Stimulated activated CD8-positive, alpha-beta memory T cell treated with anti-CD3 and anti-CD28 coated beads, Interleukin-4, amount 100 ng/mL, for 1 hour (primary cell): ENCODE measurements at places on chromosomes 5 and 9.

DNA sequence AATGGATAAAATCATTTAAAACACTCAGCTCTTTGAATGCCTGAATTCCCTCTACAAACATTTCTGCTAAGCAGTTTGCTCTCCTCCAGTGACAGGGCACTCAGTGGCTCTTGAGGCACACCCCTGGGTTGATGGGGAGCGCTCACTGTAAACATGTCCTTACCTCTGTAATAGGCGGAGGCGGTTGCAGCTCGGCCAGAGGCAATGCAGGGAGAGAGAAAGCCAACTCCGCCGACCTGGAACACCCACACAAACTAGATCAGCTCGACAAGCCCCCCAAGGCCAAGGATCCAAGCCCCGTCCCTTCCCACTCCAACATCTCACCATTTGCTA, 329 bp downstream of the CDC23 start:
- DNase-seq: no peak

- no peak for DNase-seq
Measured at GRCh38 chr5:67129768-67130167, 66.8 kb downstream of the CD180 start.

- DNase-seq: no peak
Measured at GRCh38 chr5:109759306-109759705, 69.6 kb downstream of the MAN2A1 start.

DNA sequence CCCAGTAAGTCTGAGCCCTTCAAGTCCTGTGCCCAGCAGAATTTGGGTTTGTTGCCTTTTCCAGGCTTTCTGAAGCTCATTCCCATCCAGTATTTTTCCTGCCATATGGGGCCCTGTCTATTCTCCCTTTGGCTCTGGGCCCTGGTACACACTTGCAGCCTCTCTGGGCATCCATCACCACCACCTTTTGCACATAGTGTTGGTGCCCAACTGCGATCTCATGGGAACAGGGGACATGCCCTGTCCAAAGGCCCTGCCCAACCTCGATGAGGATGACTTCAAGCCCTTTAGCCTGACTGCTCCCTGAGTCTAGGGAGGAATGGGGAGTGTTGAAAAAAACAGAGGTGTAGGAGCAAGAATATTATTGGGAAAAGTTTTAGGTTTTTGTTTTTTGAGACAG, 11.5 kb downstream of the RGS3 start:
- DNase-seq: no peak

DNA sequence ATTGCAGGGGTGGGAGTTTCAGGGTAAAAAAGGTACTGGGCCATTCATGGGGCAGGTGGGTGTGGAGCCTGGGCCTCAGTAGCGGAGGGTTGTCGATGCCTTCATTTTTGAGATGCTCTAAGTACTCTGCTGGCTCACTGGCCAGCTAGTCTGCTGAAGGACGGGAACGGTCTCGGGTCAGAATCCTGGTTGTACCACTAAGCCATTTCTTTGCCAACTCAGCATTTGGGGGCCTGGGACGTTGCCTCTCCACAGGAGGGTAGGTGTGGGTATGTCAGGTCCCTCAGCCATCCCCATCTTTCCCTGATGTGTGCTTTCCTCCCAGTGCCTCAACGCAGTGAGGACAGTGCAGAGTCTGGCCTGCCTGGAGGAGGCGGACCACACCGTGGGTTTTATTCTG, 25.1 kb downstream of the SH3GLB2 start:
- no peak for DNase-seq

DNA sequence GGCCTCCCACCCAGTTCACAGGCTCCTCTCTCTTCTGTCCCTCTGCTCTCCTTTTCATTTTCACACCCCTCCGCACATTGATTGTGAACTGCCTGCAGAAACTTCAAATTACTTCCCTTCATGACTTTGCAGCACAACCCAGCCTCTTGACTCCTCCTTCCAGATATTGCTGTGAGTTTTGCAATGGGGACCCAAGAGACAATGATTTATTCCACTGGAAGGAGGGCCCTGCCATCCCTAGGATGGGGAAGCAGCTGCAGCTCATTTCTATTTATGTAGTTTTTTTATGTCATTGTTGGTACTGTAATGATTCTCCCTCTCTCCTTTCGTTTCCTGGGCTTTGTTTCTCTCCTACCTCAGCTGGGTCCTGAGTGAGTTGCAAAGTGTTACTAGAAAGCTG, 364.9 kb downstream of the ICE1 start:
- DNase-seq: no peak

GRCh38 chr9:19049917-19050636, 850 bp downstream of the RRAGA start:
- no peak for DNase-seq

GRCh38 chr5:10489810-10490426, 48.2 kb downstream of the ROPN1L start:
- DNase-seq: no peak

GRCh38 chr9:100108559-100108958, 9.5 kb downstream of the INVS start:
- DNase-seq: no peak

DNA sequence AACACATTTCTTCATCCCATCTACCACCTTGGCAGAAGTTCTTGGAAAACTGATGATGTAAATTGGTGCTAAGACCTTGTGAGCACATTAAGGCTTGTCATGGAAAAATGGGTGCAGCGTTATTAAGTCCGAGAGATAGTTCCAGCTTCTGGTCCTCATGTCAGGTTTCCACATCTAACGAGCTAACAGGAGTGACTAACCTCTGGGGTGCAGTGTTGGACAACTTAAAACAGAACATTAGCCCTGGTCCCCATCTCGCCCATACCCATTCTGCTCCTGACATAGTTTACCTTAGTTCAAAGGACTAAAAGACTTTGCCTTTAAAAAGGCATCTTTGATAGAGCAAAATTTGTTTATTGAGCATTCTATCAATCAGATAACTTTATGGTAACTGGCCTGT, 128.0 kb downstream of the SLC1A3 start:
- no peak for DNase-seq

- no peak for DNase-seq
Measured at GRCh38 chr9:137902646-137903045, 25.1 kb downstream of the CACNA1B start.

GRCh38 chr5:60208716-60209115, 315.2 kb upstream of the PDE4D start:
- DNase-seq: no peak

DNA sequence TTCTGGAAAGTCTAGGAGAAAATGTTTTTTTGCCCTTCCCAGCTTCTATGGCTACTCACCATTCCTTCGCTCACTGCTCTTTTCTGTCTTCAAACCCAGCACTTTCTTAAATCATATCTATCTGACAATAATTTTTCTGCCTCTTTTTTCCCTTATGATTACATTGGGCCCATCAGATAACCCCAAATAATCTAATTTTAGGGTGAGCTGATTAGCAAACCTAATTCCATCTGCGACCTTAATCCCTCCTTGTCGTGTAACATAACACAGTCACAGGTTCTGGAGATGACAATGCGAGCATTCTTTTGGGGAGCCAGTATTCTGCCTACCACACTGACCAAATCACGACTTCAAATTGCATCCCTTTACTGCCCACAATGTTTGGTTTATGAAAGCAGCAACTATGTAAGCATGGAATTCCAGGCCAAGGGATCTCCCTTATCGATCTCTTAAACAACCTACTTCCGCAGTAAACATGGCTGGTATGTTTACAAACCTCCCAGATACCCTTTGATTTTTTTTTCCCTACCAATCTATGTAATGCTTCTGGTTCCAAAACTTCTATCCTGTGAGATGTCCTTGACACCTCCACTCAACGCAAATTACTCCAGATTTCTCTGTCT, 2122.2 kb downstream of the MAT2B start:
- no peak for DNase-seq

DNA sequence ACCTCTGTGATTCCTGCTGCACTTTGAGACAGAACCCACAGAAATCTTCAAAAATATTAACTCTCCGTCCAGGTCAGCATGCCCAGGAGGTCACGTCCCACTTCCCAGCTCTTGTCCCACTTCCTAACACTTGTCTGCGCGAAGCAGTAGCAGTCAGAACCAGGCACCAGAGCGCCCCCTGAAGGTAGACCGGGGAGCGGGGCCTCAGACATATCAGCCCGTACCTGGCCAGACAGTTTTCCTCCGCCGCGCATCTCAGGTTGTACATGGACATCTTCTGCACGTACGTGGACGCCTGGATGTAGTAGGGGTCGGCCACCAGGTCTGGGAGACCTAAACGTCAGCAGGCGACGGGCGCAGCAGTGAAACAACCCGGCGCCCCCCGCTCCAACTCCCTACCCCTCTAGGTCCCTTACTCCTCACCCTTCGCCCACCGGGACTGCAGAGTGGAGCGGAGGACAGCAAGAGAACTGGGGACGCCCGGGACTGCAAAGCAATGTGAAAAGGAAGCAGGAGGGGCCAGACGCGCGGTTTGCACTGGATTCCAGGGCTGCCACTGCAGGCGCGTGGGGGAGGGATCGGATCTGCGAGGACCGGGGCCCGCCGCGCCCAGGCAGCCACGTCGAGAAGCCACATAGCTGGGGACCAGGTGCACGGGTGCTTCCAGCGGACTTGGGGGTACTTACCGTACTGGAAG, 1.2 kb downstream of the LOX start:
- DNase-seq: no peak

GRCh38 chr9:78031893-78032729, 500 bp upstream of the GNAQ start:
- DNase-seq: peak; percentile 54

- DNase-seq: no peak
Measured at GRCh38 chr5:54363669-54364068, 53.3 kb upstream of the ARL15 start.

- no peak for DNase-seq
Measured at GRCh38 chr9:135489188-135489906, 9.8 kb downstream of the PPP1R26 start.

GRCh38 chr5:351084-351920, 29.8 kb downstream of the AHRR start:
- no peak for DNase-seq

GRCh38 chr5:95327211-95327610, 42.3 kb upstream of the MCTP1 start:
- no peak for DNase-seq

GRCh38 chr9:17090041-17090440, 44.8 kb upstream of the CNTLN start:
- no peak for DNase-seq

DNA sequence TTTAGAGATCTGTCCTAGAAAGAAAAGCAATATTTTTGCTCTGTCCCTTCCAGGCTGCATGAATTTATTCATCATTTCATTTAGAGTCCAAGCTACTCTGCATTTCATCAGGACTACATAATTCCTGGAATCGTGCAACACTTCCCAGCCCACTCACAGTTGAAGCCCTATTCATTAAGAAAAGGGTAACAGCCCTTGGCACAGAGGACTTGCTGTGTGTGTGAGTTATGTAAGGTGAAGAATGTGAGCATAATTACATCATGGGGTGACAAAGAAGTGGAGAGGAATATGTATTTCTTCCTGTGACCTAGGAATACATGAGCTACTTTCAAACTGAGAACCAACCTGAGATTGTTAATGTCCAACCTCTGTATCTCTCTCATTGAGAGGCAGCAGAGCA, 317.4 kb downstream of the ARHGEF28 start:
- DNase-seq: no peak

GRCh38 chr9:35906923-35907699, 1.1 kb downstream of the HRCT1 start:
- no peak for DNase-seq

DNA sequence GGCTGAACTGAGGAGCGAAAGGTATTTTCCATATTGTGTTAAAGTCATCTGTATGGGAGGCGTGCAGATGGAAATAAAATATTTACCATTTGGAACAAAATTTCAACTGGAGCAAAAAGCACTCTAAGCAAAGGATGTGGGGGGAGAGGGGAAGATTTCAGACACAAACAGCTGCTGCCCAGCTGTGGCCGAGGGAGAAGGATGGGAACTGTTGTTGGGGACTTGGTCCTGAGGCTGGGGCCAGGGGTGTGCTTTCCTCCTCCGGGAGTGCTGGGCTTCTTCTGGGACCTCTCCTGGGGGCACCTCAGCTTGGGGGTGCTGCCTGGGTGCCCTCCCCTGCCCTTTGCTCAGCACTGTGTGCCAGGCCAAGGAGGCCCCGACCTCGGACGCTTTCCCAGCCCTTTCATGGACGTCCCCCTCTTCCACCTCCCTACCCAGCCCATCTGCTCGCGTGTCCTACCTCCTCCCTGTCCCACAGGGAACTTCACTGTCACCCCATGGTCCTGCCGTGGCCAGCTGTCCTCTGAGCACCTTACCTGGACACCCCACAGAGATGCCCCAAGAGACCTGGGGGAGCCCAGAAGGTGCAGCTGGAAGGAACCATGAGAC, 101.9 kb upstream of the COL5A1 start:
- no peak for DNase-seq

- DNase-seq: peak; percentile 2
Measured at GRCh38 chr9:88076286-88077070, 61.8 kb downstream of the SPATA31C2 start.

DNA sequence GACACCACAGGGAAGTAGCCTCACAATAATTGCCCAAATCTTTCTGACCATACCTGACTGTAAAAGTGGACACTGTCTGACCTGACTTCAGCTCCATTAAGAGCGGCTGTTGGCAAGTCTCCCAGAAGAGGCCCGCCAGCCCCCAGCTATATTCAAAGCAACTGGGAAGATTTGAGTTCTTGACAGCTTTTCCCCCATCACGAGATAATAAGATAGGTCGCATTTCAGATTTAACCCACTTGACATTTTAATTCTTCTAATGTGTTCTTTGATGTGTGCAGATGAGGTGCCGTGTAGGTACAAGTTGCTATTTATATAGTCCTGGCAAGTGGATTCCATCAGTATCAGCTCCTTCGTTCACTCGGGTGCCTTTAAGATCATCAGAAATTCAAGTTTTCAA, 345.7 kb downstream of the DRD1 start:
- no peak for DNase-seq

- DNase-seq: no peak
Measured at GRCh38 chr9:27340961-27341511, 44.1 kb upstream of the EQTN start.

DNA sequence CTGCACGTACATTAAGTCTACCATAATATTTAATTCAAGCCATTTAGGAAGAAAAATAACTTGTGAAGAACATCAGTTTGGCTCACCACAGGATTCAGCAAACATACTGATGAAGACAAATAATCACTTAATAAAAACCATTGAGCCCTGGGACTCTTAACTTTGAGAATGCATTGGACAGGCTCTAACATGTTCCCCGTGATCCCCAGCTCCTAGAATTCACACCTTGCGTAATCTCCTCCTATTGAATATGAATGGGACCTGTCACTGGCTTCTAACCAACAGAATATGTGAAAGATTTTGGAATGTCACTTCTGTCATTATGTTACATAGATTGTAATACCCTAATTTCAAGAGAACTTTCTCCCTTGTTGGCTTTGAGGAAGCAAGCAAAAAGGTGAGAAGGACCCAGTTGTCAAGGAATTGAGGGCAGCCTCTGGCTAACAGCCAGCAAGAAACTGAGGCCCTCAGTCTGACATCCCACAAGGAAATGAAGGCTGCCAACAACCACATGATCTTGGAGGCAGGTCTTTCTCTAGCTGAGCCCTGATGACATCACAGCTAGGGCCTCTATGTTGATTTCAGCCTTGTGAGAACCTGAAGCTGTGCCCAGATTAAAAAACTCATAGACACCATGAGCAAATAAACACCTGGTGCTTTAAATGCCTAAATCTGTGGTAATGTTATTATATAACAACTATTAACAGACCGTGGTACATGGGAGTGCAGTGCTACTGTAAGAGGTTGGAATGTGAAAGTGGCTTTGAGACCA, 433.2 kb downstream of the SEMA5A start:
- no peak for DNase-seq
